ENCODE measurements at places on chromosomes 13 and 19.

DNA sequence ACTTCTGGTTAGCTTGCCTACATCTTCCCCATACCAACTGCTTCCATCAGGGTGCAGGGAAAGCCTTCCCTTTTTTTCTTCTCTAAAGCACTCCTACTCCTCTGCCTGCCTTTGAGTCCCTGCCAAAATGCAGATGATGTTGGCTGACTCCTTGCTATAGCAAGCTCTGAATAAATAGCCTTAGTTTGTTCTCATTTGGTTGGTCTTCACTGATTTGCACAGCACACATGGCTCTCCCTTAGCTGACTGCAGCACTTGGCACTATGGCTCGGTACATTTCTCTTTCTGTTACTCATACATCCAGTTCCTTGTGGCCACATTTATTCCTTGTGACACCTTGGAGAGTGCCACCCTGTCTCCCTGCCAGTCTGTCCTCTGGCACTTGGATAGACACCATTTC is 249.8 kb downstream of the DCLK1 start:
- no peak for DNase-seq

GRCh38 chr19:49231804-49232203 is 74.2 kb downstream of the TRPM4 start:
- peak; percentile 30 for DNase-seq

DNA sequence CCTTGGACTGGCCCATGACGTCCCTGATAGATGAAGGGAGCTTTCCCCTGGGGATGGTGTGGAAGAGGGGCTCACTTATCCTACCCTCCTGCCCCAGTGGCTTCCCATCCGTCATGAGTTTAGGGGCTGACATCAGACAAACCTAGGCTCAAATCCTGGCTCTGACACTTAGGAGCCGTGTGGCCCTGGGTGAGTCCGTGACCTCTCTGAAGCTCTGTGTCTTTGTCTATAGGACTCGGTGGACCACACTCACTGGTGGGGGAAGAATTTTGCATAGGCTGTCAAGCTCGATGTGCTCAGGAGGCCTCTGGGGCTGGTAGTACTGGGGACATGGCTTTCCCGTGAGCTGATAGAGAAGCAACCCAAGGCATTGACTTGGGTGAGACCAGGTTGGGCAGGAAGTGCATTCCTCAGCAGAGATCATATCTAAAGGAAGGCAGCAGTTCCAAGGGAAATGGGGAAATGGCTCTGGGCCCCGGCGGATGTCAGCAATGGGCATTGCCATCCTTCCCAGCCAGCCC is 17.4 kb upstream of the AP1M2 start:
- no peak for DNase-seq

DNA sequence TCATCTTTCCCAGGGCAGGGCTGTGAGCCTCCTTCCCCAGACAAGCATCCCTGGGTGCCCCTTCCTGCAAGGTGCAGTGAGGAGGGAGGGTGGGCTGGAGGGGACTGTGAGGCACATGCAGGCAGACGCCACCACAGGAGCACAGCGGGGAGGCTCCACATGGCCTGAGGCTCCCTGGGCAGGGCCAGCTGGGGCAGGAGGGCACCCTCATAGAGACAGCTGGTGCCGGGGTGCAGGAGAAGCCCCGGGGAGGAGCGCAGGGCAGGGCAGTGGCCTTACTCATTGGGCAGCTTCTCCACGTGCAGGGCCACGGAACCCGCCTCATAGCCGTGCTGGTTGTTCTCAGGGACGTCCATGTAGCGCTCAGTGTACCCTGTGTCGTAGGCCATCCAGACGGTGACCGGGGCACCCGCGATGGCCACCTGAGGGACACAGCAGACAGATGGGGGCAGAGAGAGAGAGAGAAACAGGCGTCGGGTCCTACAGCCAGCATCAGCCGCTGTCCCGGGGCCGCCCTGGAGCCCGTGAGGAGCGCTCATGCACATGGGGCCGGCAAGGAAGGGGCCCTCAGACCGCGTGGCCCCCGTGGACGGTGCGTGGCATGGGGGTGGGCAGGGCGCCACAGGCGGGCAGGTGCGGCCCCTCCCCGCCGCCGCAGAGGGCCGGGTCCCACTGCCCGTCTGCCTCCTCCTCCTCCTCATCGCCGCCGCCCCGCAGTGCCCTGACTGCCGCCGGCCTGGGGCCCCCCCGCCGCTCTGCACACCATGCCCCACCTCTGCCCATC is 12.5 kb upstream of the MYDGF start:
- no peak for DNase-seq

DNA sequence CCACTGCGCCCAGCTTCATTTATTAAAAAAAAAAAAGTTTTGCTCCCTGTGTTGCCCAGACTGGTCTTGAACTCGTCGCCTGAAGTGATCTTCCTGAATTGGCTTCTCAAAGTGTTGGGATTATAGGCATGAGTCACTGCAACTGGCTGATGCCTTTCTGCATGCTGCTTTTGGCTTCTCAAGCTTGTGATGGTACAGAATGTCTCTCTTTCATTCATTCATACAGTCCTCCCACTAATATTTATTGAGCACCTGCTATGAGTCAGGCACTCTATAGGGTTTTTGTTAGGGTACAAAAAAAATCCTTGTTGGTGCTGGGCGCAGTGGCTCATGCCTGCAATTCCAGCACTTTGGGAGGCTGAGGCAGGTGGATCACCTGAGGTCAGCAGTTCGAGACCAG is 9.0 kb downstream of the TSPAN16 start:
- no peak for DNase-seq

DNA sequence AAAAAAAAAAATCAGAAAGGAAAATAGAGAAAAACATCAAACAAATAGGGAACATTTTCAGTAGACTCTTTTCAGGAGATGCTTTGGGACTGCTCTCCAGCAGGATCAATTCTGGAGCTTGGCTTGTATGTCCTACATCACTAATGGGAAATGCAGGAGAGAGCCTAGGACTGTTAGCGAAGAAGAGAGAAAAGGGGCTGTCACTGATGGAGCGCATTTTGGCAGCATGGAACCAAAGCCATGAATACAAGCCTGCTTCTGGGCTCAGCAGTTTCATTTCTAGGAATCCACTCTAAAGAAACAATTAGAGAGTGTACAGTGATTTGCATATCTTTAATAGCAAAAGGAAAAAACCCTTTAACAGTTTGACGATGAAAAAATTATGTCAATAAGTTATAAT is 203.9 kb downstream of the NUFIP1 start:
- no peak for DNase-seq

DNA sequence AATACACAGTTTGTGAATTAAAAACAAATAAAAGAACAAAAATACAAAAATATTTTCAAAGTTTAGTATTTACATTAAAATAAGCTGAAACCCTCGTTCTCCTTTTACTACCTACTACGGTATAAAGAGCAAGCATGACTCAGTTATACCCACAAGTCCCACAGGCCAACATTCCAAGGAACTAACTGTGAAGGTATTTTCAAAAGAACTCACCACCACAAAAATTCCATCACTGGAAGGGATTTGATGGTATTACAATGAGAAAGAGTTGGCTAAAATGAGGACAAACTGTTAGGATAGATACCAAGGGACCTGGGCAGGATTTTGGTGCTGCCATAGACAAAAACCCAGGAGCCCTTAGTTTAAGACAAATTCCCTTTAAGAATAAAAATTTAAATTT is 122.7 kb downstream of the TBC1D4 start:
- no peak for DNase-seq
